T-helper 17 cell (primary cell): ENCODE measurements at places on chromosomes 5 and 9.

- no peak for DNase-seq
Measured at GRCh38 chr5:52997424-52997823, 8.3 kb downstream of the ITGA2 start.

DNA sequence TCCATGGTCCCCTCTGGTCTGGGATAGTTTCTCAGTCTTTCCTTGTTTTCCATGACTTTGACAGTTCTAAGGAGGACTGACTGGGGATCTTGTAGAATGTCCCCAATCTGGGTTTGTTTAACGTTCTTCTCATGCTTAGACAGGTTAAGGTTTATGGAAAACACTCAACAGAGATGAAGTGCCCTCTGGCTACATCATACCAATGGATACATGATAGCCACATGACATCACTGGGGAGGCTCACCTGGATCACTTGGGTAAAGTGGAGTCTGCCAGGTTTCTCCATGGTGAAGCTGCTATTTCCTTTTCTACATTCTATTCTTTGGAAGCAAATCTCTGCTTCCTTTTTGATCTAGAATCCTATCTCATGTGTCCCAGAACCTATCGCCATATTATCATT is 23.8 kb upstream of the ALDH1B1 start:
- no peak for DNase-seq

GRCh38 chr9:136052472-136052880 is 42.6 kb downstream of the NACC2 start:
- DNase-seq = no peak

GRCh38 chr5:65776441-65777141 is 54.6 kb downstream of the NLN start:
- DNase-seq = no peak

DNA sequence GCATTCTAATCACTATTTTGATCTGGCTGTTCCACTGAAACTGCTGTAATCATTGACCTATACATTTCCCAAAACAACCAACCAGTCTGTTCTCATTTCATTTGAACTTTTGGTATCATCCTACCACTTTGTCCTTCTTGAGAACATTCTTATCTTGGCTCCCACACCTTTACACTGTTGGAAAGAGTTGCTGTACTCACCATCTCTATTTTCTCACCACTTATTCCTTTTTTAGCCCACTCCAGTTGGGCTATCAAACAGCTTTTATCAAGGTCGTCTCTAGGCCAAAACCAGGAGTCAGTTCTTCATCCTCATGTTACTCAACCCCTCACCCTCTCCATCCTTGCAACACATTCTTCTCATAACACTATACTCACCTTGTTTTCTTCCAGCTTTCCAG is 170.1 kb downstream of the KDM4C start:
- DNase-seq = no peak

DNA sequence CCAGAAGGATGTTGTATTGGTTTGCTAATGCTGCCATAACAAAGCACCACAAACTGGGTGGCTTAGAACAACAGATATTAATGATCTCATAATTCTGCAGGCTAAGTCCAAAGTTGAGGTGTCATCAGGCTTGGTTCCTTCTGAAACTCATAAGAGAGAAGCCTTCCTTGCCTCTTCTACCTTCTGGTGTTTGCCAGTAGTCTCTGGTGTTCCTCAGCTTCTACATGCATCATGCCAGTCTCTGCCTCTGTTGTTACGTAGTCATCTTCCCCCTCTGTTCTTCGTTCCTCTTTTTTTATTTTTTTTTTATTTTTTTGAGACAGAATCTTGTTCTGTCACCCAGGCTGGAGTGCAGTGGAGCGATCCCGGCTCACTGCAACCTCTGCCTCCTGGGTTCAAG is 61.8 kb downstream of the LRRC70 start:
- DNase-seq = no peak

GRCh38 chr5:55668356-55668755 is 43.8 kb downstream of the SLC38A9 start:
- DNase-seq = no peak

GRCh38 chr9:69997524-69997923 is 46.1 kb upstream of the MAMDC2 start:
- DNase-seq = no peak

GRCh38 chr9:71331603-71332002 is 210.2 kb upstream of the TRPM3 start:
- DNase-seq = no peak

DNA sequence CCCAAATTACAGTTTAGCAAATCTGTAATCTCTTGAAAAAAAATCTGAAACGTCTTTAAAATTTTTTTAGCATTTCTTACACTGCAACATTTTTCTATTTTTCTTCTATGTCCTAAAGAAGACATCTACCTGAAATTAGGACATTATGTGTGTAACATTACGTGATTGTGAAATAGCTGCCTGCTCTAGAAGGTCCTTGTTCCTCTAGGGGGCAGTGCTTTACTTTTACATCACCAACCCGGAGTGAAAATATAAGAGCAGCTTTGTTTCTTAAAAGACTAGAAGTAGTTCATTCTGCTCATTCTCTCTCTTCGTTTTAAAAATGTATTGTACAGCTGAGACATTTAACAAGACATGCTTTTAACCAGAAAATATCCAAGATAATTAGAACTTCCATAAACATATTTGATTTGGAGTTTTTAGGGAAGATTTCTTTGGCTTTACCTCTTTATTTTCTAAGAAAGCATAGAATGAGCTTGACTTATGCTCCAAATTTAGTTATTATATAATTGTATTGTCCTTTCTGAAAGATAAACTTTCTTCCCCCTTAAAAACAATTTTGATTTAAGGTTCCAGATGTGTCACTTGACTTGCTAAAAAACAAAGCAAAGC is 48.1 kb upstream of the RIOK2 start:
- DNase-seq = no peak

DNA sequence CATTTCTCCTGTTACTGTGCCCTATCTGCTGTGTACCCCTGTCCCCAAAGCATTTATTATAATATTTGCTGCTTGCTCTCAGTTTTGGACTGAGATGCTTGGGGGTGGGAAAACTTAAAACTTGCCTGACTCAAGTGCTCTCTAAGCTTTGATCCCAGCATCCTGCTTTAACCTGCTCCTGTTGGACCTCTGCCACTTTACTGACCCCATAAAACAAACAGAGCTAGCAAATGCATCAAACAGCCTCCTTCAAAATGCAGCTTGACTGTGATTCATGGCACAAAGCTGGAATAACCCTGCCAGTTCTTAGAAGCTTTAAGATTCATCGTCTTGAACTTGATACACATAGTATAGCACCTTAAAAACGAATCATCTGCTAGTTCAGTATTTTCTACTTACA is 212.5 kb downstream of the DEPDC1B start:
- DNase-seq = no peak

- no peak for DNase-seq
Measured at GRCh38 chr9:87889882-87890252, 7.2 kb downstream of the SPATA31E1 start.

DNA sequence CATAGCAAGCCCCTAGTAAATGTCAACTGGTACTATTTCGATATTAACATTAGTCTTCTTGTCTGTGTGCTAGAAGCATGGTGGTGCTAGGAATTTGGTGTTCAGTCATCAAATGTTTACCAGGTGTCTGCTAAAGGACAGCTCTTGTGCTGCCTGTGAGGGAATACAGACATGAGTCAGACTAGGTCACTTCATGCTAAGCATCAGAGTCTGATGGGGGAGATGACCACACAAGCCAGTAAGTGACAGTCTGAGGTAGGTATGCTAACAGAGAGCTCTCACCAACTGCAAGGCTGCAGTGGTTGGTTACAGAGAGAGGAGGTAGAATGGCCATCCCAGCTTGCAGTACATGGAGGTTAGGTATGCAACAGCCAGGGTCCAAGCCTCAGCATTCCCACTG is 320.9 kb downstream of the CDK5RAP2 start:
- no peak for DNase-seq

DNA sequence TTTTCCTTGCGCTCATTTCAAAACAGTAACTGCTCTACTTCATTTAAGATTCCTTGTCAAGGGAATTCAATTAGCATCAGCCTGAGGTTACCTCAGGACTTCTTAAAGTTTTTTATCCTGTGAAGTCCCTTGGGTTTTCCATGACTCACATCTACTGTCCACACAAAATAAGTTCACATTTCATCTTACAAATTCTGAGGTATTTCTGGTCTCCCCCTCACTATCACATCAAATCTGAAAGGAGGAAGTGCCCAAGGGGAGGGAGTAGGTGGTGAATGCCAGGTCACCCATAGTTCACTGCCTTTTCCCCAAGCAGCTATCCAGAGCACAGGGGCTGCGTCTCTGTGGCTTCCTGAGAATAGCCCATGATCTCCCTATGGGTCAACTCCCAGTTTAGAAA is 227.1 kb upstream of the NREP start:
- DNase-seq = no peak

DNA sequence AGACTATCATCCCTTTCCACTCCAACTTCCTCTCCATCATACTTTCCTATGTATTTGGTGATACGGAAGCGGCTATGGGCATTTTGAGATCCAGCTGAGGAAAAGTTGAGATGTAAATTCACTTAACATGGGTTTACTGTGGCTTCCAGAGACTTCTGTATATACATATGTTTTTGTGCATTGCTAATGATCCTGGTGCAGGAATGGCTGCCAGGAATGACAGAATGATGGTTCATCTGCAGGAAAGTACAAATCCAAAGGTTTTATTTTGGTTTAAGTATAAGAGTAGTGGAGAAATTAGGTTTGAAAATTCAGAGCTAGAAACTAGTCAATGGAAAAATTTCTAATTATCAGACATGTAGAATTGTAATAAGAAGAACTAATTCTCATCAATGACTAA is 95.0 kb upstream of the PAM start:
- no peak for DNase-seq

GRCh38 chr9:82923092-82923911 is 139.6 kb downstream of the RASEF start:
- DNase-seq = no peak

DNA sequence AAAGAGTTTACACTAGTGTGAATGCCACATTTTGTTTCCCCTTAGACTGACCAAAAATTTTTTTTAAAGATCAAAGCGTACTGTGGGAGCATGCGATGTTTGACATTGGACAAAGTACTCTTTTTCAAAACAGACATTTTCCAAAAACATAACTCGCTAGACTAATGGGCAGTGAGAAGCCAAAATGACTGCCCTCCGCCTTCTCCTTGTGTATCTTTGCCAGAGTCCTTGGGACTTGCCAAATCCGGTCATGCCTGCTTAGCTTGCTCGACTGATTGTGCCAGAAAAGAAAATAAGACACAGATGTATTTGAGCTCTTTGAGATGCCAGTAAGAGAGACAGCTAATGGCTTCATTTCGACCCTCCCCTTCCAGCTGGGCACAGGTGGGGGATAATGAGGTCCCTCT is 157.5 kb downstream of the MAPKAP1 start:
- no peak for DNase-seq

- no peak for DNase-seq
Measured at GRCh38 chr5:21774801-21775200, 1078.3 kb downstream of the CDH12 start.

- DNase-seq = no peak
Measured at GRCh38 chr5:16809395-16810207, 126.5 kb downstream of the MYO10 start.

GRCh38 chr5:65769539-65769938 is 47.5 kb downstream of the NLN start:
- DNase-seq = no peak

DNA sequence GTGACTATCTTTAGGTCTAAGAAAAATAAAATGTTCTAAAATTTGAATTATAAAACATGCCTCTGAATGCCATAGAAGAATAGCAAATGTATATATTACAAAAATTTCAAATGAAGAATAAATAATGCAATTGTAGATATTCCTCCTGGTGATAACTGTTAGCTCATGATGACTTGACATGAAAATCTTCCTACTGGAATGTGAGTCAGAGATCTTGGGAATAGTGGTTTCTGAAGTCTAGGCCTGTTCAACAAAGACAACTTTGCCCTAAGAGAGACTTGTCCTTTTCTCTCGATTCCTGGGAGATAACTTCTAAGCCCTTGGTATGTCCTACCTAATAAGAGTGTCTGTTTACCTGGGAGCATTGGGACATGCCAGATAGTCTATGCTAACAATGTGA is 746.3 kb upstream of the RIOK2 start:
- no peak for DNase-seq

- no peak for DNase-seq
Measured at GRCh38 chr5:125696762-125697161, 726.4 kb upstream of the GRAMD2B start.

GRCh38 chr5:132666310-132667123 is 7.3 kb upstream of the IL4 start:
- no peak for DNase-seq

DNA sequence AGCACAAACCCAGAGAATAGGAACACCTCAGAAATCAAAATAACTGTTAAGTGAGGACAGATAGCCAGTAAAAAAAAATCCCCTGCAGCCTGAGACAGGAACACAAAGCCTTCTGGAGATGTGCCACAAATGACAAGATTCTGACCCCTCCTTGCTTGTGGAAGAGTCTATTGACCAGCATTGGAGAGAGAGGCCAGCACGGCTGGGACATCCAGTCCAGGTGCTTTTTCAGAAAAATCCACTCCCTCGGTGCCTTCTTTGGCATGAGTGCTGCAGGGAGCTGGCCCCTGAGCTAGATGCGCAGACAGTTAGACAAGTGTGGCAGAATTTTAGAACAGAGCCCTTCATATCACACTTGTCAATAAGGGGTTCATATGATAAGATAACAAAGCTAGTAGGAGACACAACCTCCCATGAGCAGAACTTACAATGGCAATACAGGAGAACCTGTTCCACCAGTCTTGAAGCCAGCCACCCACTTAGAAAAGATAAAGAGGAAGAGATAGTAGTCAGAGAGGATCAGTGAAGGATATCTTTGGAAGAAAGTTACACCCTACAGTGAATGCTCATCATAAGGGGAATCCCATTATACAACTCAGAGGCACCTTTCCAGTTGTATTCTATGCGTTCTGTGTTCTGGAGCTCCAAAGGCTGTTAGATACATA is 298.4 kb downstream of the TLE1 start:
- DNase-seq = no peak

GRCh38 chr9:11092974-11093373 is 480.2 kb upstream of the PTPRD start:
- no peak for DNase-seq

DNA sequence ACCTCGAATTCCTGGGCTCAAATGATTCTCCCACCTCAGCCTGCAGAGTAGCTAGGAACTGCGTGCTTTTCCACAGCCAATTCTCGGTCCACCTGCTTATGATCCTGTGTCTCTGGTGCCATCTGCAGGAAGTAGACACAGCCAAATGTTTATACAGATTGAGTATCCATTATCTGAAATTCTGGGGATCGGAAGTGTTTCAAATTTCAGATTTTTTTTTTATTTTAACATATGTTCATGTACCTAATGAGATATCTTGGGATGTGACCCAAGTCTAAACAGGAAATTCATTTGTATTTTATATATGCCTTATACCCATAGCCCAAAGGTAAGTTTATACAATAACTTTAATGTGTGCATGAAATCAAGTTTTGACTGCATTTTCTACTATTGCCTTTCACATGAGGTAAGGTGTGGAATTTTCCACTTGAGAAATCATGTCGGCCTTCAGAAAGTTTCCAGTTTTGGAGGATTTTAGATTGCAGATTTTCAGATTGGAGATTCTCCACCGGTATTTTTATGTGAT is 89.5 kb downstream of the ESM1 start:
- no peak for DNase-seq

- DNase-seq = no peak
Measured at GRCh38 chr5:17748941-17749340, 114.7 kb downstream of the TAF11L14 start.
